ENCODE measurements at places on chromosomes 1 and 21. TPM values are rescaled to one million over a fixed set of nuclear protein-coding genes. Genes with fewer than 3 reads are reported as not detected.

- DNase-seq, result no peak
These were observed 642 bp upstream of the ST3GAL3 start for GRCh38 chr1:43706598-43707189.

GRCh38 chr1:202589190-202589930 lies 120.9 kb downstream of the SYT2 start:
- no peak for DNase-seq

DNA sequence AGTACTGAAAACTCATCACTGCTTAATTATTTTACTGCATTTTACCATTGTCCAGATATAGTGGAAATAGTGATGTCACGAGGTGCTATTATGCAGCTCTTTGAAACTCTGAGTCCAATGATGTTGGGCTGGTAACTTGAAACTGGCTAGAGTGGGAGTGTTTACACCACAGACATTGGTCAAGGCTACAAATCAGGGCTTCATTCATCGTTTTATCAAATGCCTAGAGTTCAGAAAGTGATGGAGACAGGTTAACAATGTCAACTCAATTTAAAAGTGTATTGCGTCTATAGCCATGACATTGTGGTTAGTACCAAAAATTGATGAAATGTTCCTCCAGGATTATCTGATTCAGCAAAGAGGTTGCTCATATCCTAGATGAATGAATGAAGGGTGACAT lies 12.7 kb downstream of the PADI1 start:
- no peak for DNase-seq

GRCh38 chr1:111756124-111756513 lies 418 bp downstream of the DDX20 start:
- DNase-seq, result no peak

GRCh38 chr1:17098446-17099317 lies 20.6 kb downstream of the PADI2 start:
- DNase-seq, result no peak

DNA sequence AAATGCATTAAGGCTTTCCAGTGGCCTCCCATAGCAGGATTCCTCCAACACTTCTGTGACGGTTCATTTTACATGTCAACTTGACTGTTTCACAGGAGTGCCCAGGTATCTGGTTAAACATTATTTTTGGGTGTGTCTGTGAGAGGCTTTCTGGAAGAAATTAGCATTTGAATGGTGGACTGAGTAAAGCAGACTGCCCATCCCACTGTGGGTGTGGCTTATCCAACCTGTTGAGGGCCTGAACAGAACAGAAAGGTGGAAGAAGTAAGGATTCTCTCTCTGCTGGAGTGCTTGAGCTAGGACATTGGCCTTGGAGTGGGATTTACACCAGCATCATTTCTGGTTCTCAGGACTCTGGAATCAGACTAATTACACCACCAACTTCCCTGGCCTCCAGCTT lies 85.6 kb downstream of the RGS7 start:
- no peak for DNase-seq

DNA sequence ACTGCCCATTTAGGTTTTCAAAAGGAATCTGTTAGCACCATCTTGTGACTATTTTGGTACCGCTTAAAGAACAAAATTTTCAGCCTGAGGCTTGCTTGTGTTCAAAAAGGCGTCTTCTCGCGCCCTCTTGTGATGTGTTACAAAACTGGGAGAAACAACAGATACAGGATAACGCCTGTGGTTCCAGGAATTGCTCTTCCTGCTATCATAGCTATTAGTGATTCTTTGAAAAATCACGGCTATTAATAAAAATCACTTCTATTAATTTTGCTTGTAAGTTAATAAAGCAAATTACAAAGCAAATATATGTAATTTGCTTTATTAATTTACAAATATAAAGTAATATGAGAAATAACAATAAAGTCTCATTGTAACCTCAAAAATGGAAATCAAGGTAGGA lies 82.2 kb upstream of the ABCD3 start:
- DNase-seq, result no peak

DNA sequence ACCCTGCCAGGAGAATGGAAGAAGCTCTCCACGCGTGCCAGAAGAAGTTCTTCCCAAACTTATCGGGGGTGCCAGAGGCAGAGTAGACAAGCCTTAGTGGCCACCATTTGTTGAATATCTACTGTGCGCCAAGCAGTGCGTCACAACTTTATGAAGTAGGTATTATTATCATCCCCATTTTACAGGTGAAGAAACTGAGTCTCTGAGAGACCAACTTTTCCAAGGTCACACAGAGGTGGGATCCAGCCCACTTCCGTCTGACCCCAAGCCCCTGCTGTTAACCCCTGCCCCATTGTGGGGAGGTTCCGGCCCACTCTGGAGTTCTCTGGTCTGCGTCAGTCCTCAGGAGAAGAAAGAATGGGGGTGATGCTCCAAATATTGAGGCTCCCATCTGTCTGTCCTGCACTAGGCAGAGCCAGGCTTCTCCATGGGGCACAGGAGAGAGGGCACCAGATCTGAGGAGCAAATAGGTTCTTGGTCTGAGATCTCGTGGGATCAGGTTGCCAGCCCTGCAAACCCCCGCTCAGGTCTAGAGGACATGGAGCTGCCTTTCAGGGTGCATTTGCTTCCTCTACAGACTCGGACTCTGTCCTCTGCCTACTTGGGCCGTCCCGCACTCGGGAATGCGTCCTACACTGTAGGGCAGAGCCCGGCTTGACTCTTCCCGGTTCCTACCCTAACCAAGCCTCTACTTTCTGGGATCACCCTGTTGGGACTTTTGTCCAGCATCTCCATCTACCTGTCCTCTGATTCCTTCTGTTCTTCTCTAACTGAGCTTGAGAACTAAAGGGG lies 2.1 kb downstream of the CDK18 start:
- no peak for DNase-seq

RBM11 gene
- polyA plus RNA-seq, result 4.8 TPM

S100A7 gene
- polyA plus RNA-seq, result not detected

TMEM240 gene
- polyA plus RNA-seq, result not detected

OR2M3 gene
- not detected for polyA plus RNA-seq

GBP7 gene
- polyA plus RNA-seq, result not detected

NBPF10 gene
- 0.10 TPM for polyA plus RNA-seq

LINGO4 gene
- not detected for polyA plus RNA-seq

GNG12 gene
- not detected for polyA plus RNA-seq

AMY2A gene
- not detected for polyA plus RNA-seq

CD5L gene
- polyA plus RNA-seq, result not detected

Measured in naive thymus-derived CD8-positive, alpha-beta T cell (primary cell).